ENCODE measurements at places on chromosomes 6 and 20. TPM values are rescaled to one million over a fixed set of nuclear protein-coding genes. Genes with fewer than 3 reads are reported as not detected.

DNA sequence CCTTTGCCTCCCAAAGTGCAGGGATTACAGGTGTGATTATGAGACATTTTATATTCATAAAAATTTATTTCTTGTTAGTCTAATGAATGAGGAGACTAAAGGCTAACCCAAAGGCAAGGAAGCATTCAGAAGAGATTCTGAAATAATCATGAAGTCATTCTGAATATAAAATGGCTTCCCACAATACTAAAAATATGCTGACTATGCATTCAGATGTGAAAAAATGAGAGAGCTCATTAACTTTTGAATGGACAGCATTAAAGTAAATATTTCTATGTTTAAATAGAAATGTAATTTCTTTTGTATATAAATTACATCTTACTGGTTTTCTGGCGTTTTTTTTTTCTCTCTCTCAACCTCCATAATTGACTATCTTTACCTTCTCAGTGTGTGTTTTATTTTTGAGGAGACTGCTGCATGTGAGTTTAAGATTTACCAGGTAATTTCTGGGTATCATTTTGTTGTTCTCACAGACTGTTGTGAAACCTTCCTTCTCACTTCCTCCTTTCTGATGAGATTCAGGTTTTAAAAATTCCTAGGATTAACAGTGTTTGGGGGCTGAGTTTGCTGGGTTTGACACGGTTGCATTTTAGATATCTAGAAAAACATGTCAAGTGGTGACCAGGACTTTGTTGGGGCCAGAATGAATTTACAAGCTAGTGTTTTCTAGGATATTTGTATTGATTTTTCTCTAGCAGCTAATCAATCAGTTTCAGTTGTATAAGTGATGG lies 316.6 kb downstream of the CDKAL1 start:
- no peak for DNase-seq

The ENPP1 gene
- total RNA-seq, result 7.1 TPM

The LY6G5C gene
- 2.9 TPM for total RNA-seq

- peak; percentile 55 for DNase-seq
Measured at GRCh38 chr6:122381494-122382265, 17.8 kb upstream of the HSF2 start.

DNA sequence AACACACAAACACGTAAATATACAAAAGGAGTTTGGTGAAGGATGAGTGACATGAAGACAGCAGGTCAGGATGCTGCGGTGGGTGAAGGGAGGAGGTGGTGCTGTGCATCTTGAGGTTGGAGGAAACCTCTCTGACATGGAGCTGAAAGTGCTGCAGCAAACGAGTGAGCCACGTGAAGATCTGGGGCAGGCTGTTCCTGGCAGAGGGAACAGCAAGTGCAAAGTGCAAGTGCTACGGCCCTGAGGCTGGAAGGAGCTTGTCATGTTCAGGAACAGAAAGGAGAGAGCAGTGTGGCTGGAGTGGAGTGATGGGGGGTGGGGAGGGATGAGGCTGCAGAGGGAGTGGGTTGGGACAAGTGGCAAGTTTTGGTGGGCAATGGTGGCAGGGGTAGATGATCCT lies 24.8 kb upstream of the ANGPT4 start:
- no peak for DNase-seq

- no peak for DNase-seq
Measured at GRCh38 chr20:43840382-43841070, 74.1 kb upstream of the TOX2 start.

DNA sequence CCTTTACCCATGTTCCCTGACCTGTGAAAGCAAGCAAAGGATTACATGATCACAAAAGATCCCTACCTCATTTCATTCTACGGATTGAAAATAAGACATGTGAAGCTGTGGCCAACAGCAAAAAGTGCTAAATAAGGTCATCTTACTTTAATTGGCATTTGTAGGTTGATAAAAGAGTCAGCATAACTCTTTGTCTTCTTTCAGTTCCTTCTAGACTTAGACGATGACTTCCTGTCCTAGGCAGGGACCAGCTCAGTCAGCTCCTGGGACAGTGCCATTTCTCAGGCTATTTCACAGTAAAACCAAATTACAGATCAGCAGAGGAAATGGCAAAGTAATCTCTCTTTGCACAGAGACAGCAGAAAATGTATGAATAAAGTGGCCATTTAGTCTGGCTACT lies 480.7 kb downstream of the RFPL4B start:
- peak; percentile 18 for DNase-seq

DNA sequence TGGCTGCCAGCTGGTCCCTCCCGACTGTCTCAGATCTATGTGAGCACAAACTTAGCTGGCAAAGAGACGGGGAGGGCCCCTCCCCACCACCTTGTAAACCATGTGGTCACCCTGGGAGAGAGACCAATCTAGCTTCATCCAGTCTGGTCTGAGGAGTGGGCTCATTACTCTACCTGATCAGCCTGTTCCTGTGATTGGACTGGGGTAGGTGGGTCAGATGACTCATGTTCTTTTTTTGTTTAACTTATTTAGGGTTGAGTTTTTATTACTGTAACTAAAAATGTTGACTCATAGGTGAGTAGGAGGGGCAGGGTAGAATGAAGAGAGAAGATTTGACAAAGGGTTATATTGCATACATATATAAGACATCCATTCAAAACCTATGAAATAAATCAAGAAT lies 4.7 kb downstream of the GSTA4 start:
- DNase-seq, result peak; percentile 45

The RRBP1 gene
- total RNA-seq, result 392 TPM

- DNase-seq, result no peak
Measured at GRCh38 chr6:48564036-48564820, 453.2 kb upstream of the PTCHD4 start.

The TNFRSF6B gene
- 2.8 TPM for total RNA-seq

DNA sequence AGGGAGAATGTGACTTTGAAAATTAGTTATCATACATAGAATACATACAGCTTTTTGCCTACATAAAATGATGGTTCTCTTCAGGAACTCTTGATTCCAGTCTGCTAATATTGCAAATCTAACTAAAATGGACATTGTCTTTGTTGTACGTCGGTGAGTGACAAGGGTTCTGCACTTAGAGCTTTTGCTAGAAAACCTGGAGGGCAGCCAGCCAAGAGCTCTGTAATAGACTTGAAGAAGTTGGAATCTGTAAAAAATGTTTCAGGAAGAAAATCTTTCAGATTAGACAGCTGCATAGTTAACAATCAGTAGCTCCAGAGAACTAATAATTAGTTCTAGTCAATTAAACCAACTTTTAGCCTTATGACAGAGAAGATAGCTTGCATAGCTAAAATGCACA lies 138.3 kb downstream of the FLRT3 start:
- DNase-seq, result peak; percentile 14

The ID4 gene
- 12.0 TPM for total RNA-seq

The PCK1 gene
- total RNA-seq, result not detected

GRCh38 chr6:3353213-3353903 lies 94.6 kb downstream of the PSMG4 start:
- no peak for DNase-seq

DNA sequence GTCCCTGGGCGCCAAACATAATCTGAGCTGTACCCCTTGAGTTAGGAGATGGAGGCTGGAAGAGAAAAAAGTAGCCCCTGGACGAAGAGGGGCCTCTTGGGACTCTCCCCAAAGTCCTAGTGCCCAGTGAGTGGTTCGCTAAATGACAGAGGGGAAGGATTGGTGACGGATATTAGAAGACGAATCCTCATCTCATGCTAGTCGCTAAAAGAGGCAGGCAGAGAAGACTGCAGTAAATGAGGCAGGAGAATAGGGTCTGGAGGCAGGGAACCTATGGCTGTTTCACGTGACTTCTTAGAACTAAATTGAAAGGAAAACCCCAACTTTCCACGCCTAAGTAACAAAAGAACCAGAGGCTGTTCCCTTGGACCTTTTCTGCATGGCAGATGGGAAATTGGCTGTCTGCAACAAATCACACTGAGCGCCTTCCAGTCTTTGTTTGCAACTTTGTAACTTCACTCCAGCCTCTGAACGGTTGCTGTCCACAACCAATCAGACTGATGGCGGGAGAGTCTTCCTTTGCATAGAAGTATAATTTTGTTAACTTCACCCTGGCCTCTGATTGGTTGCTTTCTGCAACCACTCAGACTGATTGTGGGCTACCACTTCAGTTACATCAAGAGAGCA lies 731 bp upstream of the RBL1 start:
- DNase-seq, result no peak

DNA sequence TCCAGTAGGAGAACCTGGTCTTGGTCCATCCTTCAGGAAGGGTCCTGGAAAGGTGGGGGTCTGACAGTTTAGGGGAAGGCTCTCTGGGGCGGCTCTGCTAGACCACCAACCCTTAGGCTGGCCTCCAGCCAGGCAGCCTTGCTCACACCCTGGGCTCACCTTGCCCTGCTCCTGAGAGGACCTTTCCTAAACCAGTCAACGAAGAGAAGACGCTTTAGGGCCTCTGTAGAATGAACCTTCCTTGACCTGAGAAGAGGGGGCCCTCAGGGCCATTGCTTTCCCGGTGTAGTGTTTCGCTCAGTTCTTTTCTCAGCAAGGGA lies 1.1 kb downstream of the CDC25B start:
- no peak for DNase-seq

The RBPJL gene
- total RNA-seq, result not detected

The AGPAT1 gene
- total RNA-seq, result 94.8 TPM

GRCh38 chr20:62760856-62761758 lies 35.2 kb upstream of the MRGBP start:
- DNase-seq, result no peak

DNA sequence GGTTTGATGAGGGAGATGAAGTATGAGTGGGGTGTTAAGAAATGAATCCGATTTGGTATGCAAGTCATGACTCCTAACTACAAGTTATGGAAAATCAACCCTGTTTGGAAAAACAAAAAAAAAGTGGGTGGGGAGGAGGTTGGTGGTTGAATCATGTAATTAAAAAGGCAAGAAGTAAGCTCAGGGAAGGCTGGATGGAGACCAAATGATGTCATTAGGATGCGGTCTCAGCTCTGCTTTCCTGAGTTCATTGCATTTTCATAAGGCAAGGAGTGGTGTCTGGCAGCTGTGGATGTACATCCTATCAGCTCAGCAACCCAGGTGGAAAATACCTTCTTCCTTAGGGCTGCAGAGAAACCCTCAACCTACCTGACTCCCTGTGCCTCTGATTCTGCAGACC lies 60.4 kb upstream of the AKAP12 start:
- peak; percentile 95 for DNase-seq

GRCh38 chr6:115891111-115891669 lies 169.5 kb downstream of the FRK start:
- DNase-seq, result peak; percentile 66

DNA sequence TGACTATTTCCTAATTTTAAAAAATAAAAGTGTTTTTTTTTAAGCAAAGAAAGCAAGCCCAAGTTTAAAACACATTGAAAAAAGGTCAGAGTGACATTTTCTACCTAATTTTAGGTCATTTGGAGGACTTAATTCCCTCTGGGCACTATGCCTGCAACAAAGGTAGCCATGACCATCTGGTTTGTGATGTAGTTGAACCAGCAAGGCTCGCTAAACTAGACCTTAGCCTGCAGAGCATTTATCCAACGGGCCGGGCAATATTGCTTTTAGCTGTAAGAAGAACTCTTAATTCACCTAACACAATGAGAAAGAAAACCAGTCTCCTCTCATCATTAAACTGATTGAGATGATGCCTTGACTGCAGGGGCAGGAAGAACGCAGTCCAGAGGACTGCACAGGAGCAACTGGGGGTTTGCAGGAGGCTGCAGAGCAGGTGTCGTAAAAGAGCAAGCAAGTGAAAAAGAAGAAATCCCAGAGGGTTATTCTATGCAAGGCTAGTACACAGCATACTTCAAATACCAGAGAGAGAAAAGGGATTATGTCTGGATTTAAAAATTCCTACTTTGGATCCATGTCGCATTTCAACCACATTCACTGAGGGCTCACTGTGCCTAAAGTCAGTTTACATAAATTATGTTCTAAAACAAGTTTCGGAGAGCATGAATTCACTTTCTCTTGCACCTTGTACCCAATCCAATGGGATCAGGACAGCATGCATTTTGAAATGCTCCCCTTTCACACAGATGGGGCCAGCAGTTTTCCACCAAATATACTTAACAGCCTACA lies 12.8 kb downstream of the TRAF3IP2 start:
- no peak for DNase-seq

The ACTL10 gene
- total RNA-seq, result 1.4 TPM

The SCRT2 gene
- not detected for total RNA-seq

- peak; percentile 36 for DNase-seq
Measured at GRCh38 chr6:53494076-53494475, 50.8 kb downstream of the GCLC start.

GRCh38 chr6:4021854-4022695 lies 56.9 kb downstream of the FAM217A start:
- peak; percentile 1 for DNase-seq

- no peak for DNase-seq
Measured at GRCh38 chr6:80158478-80158989, 52.1 kb downstream of the BCKDHB start.

GRCh38 chr20:57437672-57438330 lies 46.6 kb downstream of the RBM38 start:
- DNase-seq, result no peak

- no peak for DNase-seq
Measured at GRCh38 chr20:6829510-6830116, 62.1 kb downstream of the BMP2 start.

The ADTRP gene
- total RNA-seq, result 0.58 TPM

DNA sequence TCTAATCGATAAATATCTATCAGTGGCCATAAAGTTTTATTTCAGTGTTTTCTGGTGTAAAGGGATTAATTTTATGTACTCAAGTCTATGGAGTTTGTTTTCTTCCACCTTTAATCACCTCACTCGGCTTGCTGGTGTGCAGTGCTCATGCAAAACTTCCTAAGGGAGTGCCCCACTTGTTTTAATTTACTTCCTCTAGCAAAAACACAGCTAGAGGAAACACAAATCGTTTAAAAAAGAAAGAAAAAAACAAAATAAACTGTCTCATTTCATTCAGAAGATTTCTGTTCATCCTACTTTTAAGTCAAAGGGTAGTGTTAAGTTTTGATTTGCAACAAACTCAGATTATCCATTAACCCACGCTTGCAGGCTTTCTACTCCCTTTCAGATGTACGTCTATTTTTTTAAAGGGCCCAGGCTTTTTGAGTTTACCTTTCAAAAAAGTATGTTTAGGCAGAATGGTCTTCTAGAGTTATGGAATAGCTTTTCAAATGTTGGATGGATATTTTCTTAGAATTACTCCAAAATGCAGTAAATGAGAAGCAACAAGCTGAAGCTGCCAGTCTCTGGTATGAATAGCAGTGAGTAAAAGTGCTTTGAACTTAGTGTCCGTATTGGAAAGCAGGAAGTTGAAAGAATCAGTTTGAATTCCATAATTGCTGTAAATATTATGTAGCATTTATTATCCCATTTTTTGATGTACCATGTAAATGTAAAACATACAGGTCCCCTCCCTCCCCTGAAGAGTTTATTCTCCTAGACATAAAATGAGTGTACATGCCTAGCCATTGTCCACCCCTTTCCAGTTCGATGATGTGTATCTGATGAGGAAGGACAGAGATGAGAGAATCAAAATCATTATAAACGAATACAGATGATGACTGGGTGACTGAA lies 113.3 kb downstream of the SLC16A10 start:
- no peak for DNase-seq

The INSM1 gene
- total RNA-seq, result not detected

- DNase-seq, result no peak
Measured at GRCh38 chr6:144840619-144841018, 555.5 kb downstream of the UTRN start.
